Ecto neural progenitor cell (in vitro differentiated cells): ENCODE measurements at places on chromosomes 13 and 19.

DNA sequence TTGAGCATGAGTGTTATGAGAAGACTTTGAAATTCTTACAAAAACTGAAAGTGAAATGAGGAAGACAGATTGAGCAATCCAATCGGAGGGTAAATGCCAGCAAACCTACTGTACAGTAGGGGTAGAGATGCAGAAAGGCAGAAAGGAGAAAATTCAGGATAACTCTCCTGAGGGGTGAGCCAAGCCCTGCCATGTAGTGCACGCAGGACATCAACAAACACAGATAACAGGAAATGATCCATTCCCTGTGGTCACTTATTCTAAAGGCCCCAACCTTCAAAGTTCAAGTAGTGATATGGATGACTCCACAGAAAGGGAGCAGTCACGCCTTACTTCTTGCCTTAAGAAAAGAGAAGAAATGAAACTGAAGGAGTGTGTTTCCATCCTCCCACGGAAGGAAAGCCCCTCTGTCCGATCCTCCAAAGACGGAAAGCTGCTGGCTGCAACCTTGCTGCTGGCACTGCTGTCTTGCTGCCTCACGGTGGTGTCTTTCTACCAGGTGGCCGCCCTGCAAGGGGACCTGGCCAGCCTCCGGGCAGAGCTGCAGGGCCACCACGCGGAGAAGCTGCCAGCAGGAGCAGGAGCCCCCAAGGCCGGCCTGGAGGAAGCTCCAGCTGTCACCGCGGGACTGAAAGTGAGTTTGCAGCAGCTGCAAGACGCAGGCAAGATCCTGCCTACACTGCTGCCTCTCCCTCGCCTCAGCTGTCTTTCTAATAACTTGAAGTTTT is at the start of gene TNFSF13B:
Gene TNFSF13B, plus strand, starts transcription at position 118 of the 728 bp plus-strand sequence. Its CDS starts 178 bp downstream, at position 296.
- peak; percentile 72 for DNase-seq

DNA sequence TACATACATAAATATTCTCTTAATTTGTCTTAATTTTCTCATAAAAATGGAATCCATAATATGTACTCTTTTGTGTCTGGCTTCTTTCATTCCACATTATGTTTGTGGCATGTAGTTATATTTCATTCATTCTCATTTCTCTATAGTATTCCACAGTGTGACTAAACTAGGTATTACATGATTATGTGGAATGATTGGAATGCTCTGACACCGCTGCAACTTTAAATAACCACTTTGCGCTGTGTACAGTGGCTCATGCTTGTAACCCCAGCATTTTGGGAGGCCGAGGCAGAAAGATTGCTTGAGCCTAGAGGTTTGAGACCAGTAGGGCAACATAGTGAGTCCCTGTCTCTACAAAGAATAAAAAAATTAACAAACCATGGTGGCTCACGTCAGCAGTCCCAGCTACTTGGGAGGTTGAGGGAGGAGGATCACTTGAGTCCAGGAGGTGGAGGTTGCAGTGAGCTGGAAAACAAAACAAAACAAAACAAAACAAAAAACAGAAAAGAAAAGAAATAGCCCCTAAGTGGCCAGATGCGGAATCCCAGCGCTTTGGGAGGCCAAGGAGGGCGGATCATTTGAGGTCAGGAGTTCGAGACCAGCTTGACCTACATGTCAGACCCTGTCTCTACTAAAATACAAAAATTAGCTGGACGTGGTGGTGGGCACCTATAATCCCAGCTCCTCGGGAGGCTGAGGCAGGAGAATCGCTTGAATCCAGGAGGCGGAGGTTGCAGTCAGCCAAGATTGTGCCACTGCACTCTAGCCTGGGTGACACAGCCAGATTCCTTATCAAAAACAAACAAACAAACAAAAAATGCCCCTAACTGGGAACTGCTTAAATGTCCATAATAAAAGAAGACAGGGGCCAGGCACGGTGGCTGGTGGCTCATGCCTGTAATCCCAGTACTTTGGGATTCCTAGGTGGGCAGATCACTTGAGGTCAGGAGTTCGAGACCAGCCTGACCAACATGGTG is 8.0 kb upstream of the SAE1 start:
- no peak for DNase-seq

DNA sequence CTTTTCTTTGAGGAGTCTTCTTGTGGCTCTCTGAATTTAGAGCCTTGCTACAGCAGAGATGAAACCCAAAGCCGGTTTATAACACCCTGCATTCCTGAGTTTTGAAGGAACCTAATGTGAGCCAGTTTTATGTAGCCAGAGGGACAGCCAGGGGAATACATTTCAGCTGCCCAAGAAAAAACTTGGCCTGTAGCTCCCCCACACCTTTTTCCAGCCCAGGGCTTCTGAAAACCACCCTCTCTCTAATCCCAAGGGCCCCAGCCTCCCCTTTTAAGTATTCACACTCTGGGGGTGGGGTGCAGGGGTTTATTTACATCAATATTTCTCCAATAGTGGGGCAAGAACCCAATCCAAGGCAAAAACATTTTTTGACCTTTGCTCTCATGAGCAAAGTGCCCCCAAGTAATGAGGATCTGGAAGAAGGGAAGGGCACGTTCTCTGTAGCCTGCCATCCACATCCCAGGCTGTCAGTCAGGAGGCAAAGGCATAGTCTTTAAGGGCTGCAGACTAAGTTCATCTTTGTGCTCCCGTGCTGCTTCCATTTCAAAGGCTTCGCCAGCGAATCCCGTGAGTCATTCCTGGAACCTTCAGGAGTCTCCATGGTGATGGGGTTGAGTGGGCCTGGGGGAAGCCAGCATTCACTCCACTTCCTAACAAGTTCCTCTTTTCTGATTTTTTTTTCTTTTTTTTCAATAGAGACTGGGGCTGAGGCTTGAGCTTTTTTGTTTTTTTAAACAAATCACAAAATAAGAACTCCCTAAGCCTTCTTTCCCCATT is 33.2 kb upstream of the MEDAG start:
- peak; percentile 73 for DNase-seq

DNA sequence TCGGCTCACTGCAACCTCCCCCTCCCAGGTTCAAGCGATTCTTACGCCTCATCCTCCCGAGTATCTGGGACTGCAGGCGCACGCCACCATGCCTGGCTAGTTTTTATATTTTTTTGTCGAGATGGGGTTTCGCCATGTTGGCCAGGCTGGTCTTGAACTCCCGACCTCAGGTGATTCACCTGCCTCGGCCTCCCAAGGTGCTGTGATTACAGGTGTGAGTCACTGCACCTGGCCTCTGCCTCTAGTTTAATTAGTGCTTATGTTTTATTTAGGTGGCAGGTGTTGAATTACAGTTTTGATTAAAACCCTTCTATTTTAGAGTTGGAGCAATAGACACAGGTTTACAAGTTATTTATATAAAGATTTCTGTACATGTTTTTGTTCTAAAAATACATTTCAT is 42.8 kb downstream of the ATP11A start:
- DNase-seq: no peak

GRCh38 chr13:23752111-23753001 is 136.8 kb downstream of the MIPEP start:
- no peak for DNase-seq

GRCh38 chr13:72504131-72504841 is 223.1 kb downstream of the MZT1 start:
- DNase-seq: no peak

DNA sequence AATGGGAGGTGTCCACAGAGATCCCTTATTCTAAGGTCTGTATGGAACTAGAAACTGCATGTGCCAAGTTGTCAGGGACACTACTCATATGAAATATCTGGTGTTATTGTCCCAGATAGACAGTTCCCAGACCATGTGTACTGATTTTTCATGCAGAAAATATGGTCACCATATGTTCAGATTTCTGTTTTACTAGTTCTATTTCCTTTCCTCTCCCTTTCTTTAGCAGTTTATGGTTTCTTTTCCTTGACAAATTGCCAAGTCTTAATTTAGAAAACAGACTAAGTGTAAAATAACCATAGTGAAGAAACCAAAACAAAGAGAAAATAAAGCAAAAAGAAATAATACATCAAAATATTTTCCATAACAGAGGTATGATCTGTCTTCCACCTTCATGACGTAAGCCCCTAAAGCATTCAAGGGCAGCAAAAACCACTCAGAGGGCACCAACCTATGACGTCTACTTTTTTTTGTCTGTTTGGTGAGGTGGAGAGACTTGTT is 248.5 kb downstream of the KCTD12 start:
- no peak for DNase-seq

DNA sequence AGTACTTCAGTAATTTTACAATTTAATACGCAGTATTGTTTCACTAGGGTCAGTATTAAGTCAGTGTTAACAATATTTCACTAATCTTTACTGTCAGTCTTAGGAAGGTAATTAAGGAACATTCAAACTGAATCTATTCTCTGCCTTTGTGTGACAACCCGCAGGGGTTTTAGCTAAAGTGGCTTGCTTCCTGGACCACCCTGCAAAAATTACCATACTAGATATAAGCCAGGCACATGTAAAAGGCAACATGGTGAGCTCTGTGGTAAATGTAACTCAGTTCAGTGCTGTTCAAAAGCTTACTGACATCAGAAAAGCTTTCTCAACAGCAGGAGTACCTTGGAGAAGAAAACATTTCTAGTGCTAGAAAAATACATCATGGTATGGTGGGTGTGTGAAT is 116.7 kb downstream of the FREM2 start:
- no peak for DNase-seq

DNA sequence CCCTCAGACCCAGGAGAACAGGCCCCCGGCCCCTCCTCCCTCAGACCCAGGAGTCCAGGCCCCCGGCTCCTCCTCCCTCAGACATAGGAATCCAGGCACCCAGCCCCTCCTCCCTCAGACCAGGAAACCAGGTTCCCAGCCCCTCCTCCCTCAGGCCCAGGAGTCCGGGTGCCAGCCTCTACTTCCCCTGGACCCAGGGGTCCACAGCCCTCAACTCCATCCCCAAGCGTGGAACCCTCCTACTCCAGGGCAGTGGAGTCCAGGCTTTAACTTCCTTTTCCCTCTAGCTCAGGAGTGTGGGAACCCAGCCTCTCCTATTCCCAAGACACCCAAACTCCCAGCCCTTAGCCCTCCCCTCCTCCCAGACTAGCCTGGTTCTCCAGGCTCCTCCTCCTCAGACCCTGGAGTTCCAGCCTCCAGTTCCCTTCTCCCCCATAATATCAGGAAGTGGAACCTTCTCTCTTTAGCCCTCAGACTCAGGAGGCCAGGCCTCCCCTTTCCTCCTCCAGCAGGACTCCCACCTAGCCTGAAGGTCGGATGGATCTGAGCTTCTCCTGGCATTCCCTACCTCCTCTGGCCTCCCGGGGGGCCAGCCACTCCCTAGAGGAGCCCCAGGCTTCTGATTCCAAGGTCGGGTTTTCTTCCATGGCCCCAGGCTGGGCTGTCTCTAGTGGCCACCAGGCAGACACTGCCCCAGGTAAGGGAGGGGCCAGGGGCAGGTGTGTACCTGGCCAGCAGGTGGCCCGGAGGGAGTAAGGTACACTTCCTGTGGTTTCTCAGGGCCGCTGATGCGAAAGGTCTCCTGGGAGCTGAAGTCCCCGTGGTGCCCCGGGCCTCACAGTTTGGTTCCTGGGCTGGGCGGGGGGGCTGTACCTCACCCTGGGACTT is at the start of gene TMC4:
Gene TMC4, minus strand, starts transcription at position 690 of the 888 bp plus-strand sequence. Its CDS starts 43 bp downstream, at position 647.
- DNase-seq: peak; percentile 57

DNA sequence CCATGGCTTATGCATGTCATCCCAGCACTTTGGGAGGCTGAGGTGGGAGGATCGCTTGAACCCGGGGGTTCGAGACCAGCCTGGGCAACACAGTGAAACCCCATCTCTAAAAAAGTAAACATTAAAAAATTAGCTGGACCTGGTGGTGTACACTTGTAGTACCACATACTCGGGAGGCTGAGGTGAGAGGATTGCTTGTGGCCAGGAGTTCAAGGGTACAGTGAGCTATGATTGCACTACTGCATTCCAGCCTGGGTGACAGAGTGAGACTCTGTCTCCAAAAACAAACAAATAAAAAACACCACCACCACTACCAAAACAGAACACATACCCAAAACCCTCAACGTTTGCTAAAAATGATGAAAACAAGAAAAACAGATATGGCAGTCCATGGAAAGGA is 15.9 kb downstream of the FBXO17 start:
- DNase-seq: no peak

DNA sequence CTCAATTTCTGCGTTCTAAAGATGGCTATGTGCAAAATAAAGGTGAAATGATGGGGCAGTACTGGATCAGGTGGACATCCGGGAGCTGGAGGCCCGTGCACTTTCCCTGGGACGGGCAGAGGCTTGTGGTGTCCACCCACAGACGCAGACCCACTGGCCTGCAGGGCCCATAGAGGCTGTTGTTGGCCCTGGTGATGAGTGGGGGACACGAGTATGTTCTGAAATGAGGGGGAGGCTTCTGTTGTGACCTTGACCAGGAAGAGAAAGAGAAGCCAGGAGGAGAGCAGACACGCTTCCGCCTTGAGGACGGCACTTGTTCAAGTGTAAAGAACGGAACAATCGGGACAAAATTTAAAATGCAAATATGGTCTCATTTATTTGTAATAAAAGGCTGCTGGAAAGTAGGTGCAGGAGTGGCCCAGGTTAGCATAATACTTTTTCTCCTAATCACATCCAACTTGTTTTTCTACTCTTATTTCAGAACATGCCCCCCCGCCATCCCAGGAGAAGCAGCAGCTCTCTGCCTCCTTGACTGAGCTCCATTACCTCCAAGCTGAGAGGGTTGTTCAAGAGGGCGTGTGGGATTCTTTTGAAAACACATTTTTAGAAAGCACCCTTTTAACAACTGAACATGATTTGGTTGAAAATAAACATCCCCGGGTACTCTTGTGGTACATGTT is 27.1 kb downstream of the ATP11A start:
- no peak for DNase-seq

GRCh38 chr19:50331994-50332243 is 2.7 kb upstream of the KCNC3 start:
- no peak for DNase-seq

- no peak for DNase-seq
Measured at GRCh38 chr19:1901940-1902404, 3.2 kb upstream of the ADAT3 start.

GRCh38 chr13:113946409-113947181 is 27.3 kb downstream of the C13orf46 start:
- DNase-seq: no peak

DNA sequence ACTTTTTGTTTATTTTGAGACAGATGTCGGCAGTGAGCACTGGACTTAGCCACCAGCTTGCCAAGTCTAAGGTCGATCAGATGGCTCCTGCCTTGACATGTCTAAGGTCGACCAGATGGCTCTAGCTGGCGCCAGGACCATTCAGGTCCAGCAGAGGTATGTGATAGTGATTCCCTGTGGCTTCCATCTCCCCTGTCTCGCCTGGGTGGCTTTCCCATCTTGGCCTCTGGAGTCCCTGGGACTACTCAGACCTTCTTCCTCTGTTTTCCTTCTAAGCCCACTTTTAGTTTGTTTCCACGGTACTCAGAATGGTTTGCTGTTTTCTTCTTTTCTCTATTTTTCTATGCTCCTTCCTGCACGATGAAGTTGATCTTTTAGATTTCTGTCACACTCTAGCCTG is 1435.7 kb downstream of the UQCRFS1 start:
- DNase-seq: no peak
